ENCODE measurements at places on chromosomes 1 and 21.

DNA sequence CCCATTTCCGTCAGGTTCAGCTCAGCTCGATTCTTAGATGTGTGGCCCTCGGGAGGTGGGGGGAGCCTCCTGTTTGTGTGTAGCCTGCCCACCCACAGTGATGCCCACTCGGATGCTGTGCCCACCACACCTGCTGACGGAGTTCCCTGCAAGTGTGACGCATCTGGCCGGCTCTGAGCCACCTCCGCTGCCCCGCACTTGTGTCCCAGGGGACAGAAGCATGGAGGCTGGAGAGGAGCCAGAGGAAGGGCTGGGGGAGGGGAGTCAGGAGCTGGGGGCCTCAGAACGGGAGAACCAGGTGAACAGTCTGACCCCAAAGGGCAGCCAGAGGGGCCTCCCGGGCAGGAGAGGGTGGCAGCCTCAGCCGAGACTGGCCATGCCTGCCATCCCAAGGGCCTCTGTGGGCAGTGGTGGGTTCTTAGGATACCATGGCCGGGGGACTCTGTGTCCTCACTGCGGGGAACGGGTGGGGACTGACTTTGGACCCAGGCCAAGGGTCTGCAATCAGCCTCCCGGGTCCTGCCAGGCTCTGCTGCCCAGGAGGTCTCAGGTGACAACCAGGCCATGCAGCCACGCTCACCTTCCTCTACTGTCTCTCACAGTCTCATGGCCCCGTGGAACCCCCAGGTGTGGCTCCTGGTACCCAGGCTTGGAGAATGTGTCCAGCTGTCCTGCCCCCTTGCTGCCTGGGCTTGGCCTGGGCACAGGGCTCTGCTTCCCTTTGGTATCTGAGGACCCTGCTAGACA, 267.2 kb upstream of the VAMP3 start:
- DNase-seq: no peak

DNA sequence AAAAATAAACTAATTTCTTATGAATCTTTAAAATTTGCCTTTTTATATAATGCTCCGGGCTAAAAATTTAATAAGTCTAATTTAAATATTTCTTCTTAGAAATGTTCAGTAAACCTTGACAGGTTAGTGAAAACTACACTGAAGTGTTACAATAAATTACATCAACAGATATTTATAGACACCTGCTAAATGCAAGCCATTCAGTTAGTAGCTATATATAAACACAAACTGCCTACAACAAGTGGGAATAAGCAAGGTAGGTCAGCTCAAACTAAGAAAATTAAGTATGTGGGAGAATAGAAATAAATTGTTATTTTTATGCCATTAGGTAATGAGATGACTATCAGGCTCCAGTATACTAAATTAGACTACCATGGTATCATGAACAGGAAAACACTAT, 215.6 kb downstream of the DENND1B start:
- DNase-seq: no peak

DNA sequence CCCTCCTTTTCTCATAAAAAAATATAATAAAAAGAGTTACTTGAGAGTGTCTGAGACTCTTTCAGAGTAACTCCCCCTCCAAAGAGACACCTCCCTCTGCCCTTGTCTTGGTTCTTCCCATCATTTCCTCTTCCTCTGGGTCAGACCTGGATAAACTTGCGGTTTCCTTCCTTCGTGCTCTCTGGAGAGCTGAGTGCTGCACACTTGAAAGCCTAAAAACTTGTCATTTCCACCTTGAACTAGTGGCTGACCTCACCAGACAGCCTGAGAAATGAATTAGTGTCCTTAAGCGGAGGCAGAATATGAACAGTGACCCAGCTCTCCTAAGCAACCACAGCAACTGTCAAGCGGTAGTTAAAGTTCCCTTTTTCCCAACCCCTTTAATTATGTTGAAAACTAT, 88.4 kb upstream of the PROX1 start:
- no peak for DNase-seq

DNA sequence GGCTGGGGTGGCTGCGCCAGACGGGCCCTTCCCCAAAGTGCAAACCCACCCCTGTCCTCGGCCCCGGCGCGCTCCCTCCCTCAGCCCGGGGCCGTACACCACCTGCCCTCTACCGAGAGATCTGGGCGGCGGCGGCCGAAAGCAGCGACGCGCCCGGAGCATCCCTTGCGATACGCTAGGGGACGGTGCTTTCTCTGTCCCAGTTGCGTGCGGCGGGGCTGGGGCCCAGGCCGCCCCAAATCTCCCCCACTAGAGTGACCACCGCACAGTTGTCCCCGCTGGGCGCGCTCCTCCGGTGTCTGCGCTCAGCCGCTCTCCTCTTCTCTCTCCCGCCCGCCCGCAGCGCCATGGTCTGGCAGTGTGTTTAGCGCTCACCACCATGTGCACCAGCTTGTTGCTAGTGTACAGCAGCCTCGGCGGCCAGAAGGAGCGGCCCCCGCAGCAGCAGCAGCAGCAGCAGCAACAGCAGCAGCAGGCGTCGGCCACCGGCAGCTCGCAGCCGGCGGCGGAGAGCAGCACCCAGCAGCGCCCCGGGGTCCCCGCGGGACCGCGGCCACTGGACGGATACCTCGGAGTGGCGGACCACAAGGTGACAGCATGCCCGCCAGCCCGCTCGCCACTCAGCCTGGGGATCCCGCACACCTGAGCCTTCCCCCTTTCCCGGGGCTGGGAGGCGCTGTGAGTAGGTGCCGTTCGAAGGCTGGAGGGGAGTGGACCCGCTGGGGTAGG, 1.0 kb downstream of the ST6GALNAC5 start:
- DNase-seq: peak; percentile 48

- DNase-seq: no peak
These were observed 52.9 kb downstream of the MATN1 start for GRCh38 chr1:30670240-30671060.

DNA sequence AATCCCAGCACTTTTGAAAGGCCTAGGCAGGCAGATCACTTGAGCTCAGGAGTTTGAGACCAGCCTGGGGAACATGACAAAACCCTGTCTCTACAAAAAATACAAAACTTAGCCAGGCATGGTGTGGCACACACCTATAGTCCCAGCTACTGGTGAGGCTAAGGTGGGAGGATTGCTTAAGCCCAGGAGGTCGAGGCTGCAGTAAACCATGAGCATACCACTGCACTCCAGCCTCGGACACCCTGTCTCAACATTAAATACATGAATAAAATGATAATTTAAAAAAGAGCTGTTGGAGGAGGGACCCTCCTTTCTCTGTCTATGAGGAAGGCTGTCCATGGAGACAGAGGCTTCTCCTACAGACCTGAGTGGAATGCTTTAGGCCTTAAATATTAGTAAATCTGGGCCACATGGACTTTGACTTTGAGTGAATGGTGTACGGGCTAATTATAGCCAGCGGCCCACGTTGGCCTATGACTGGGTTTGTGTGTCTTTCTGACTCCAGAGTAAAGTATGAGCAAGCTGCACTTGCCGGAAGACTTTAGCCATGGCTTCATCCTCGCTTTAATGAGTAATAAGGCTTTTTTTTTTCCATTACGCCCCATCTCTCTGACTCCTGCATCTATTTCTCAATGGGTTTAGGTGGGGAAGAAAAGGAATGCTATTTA, 21.3 kb downstream of the RAB3B start:
- no peak for DNase-seq

- DNase-seq: peak; percentile 89
These were observed 78.1 kb upstream of the ZNF644 start for GRCh38 chr1:91099746-91100621.

- DNase-seq: no peak
These were observed 249.4 kb upstream of the AJAP1 start for GRCh38 chr1:4404854-4405590.

DNA sequence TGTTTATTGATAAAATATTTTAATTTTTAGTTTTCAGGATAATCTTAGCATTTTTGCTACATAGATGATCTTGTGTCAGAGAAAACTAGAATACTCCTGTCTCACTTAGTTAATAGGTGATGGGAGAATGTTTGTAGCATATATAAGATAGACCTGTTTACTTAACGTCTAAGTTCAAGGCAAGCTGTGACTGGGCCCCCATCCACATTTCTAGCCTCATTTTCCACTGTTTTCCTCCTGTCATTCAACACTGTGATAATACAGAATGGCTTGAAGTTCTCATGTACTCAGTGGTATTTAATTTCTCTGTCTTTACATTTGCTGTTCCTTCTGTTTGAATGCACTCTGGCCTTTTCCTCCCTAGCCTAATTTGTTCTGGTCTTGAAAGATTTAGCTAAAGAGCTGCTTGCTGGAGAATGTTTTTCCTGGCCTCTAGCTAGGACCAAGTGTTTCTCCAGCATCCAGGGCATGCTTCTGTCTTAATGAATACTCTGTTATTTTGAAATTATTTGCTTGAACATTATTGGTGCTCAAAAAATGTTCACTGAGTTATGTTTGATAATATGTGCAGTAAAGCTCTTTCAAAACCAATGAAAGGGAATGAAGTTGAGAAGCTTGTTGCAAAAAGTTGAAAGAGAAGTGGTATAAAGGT, 37.3 kb downstream of the USP25 start:
- no peak for DNase-seq

- no peak for DNase-seq
These were observed 239.0 kb upstream of the PTBP2 start for GRCh38 chr1:96482616-96483015.

DNA sequence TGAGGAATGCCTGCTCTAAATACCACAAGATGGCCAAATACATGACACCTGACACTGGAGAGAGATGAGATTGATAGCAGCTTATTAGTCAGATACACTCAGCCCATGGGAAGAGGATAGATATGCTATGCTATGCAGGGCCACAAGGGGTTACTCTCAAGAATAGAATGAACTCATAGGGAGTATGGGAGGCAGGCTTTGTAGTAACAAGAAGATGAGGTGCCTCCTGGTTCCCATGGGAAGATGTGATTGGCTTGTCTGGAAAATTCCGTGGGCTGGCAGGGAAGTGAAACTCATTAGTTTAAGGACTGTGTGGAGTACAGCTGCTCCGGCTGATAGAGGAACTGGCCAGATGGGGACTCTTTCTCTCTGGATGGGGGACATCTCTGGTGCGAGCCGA, 16.5 kb downstream of the CCDC30 start:
- DNase-seq: peak; percentile 40

- DNase-seq: no peak
These were observed 20.9 kb downstream of the SH2D2A start for GRCh38 chr1:156795787-156796186.

DNA sequence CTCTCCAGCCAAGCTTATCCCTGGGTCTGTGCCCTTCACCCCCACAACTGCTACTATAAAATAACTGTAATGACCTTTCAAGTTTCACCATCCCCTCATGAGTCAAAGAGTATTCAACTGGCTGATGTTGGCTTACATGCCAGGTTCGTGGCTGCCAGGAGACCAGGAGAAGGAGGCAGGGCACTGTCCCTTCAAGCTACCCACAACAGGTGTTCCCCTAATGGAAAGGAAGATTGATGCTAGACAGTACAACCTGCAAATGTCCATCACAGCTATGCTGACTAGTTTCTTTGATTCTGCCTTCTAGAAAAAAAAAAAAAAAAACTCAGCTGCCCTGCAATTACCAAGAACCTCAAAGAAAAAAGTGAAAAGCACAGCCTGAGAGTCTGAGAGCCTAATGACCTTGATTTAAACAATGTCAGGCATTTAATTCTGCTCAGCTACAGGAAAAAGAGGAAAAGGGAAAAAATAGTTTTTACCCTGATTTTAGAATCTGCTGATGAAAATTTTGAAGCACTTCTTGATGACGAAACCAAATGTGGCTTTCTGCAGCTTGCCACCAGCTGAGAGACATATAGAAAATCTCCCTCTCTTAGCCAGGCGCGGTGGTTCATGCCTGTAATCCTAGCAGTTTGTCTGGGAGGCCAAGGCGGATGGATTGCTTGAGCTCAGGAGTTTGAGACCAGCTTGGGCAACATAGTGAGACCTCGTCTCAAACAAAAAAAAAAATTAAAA, 82.7 kb upstream of the ROR1 start:
- no peak for DNase-seq

DNA sequence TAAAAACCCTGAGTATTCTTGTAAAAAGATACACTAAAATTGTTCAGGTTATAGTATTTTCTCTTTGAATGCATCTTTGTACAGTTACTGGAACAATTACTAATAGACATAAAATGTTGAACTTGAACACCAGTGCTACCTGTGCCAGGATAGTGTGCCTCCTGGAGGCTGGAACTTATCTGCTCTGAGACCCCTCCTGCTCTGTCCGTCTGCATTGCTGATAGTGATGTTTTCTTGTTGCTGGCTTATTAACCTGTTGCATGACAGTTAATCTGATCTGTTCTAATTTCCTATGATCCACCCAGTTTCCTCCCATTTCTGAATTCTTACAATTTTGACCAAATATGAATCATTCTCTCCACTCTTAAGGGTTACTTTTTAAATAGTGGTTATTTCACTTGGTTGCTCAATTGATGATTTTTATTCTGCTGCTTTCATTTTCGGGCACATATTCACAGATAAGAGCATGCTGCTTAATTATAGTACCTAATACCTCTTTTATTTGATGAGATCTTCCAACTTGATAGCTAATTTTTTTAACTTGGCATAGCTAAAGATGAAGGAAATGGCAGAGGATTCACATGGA, 101.4 kb downstream of the CC2D1B start:
- DNase-seq: peak; percentile 45

GRCh38 chr1:38800720-38801671, 58.6 kb downstream of the RRAGC start:
- no peak for DNase-seq

DNA sequence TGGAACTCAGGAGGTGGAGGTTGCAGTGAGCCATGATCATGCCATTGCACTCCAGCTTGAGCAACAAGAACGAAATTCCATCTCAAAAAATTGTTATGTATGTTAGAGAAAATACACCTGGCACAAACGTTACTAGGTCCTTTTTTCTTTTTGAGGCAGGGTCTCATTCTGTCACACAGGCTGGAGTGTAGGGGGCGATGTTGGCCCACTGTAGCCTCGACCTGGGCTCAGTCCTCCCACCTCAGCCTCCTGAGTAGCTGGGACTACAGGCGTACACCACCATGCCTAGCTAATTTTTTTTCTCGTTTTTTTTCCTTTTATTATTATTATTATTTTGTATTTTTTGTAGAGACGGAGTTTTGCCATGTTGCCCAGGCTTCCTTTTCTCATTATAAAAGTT, 4.4 kb downstream of the HAX1 start:
- no peak for DNase-seq

GRCh38 chr1:200834383-200834782, 38.4 kb upstream of the GPR25 start:
- no peak for DNase-seq

DNA sequence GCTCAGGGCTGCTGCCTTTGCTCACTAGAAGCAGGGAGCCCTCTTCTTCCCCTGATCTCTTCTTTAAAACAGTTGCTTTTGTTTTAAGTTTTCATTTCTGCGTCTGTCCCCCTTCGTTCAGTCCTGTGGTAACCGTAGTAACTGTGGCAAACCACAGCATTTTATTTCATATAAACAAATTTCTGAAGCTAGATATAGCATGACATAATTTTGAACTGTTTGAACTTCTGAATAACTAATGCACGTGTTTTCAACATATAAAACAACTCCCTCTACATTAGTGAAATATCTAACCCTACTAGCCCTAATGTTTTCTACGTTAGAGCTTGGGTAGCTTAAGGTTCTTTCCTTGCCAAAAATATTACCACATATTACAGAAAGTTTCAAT, 104.6 kb downstream of the DISP1 start:
- DNase-seq: no peak

GRCh38 chr1:220967911-220968310, 88.7 kb downstream of the HLX start:
- DNase-seq: no peak
